ENCODE measurements at places on chromosomes 16 and 17. TPM values are rescaled to one million over a fixed set of nuclear protein-coding genes. Genes with fewer than 3 reads are reported as not detected.

Gene PLCG2
- 6.5 TPM for total RNA-seq

Gene KRT16
- total RNA-seq: 772 TPM

- DNase-seq: no peak
These were observed 1.3 kb downstream of the C17orf58 start for GRCh38 chr17:67994817-67995569.

DNA sequence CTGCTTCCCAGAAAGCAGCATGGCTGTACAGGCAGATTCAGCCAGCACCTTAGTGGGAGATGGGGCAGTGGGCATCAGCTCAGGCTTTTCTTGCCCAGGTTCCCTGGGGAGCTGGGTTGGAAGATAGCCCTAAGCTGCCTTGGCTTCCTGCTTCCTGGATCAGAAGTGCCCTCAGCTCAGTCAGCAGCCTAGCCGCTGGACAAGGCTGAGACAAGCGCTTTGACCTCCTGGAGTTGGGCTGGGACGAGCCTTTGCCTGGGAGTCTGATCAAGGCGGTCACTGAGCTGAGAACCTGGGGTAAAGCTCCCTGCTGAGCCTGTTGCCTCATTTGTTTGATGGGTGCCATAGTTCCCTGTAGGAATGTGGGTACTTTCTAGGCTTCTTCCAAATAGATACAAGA is 190.0 kb downstream of the RAB11FIP4 start:
- DNase-seq: no peak

DNA sequence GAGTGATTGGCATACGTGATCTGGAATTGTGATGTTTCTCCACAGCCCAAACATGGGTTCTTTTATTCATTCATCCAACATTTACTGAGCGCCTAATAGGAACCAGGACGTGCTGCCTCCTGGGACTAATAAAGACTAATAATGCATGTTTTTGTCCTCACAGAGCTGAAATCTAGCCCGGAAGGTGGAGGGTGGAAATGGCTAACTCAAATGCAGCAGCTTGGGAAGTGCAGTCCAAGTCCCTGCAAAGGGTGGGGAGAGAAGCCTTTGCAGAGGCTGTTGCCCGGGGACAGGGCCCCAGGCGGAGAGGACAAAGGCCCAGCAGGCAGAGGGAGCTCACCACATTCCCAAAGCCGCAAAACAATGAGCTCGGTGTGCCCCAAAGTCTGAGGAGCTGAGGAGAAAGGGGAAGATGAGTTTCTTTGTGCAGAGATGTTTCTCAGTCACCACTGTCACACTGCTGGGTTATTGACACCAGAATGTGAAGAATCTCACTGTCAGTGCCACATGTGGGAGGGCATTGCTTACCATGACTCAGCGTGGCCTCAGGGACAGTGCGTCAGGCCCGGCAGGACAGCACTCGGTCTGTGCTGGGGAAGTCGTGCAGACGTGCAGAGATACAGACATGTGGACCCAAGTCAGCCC is 118.2 kb upstream of the CHMP6 start:
- peak; percentile 59 for DNase-seq

DNA sequence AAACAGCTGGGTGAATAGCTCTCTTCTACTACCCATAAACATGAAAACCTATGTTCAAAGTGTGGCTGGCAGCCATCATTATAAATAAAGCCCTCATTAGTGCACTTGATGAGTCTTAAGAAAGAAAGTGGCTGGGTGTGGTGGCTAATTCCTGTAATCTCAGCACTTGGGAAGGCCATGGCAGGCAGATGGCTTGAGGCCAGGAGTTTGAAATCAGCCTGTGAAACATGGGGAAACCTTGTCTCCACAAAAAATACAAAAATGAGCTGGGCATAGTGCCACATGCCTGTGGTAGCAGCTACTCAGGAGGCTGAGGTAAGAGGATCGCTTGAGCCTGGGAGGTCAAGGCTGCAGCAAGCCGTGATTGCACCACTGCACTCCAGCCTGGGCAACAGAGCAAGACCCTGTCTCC is 28.3 kb upstream of the APPBP2 start:
- no peak for DNase-seq
